ENCODE measurements at places on chromosomes 11 and 22.

DNA sequence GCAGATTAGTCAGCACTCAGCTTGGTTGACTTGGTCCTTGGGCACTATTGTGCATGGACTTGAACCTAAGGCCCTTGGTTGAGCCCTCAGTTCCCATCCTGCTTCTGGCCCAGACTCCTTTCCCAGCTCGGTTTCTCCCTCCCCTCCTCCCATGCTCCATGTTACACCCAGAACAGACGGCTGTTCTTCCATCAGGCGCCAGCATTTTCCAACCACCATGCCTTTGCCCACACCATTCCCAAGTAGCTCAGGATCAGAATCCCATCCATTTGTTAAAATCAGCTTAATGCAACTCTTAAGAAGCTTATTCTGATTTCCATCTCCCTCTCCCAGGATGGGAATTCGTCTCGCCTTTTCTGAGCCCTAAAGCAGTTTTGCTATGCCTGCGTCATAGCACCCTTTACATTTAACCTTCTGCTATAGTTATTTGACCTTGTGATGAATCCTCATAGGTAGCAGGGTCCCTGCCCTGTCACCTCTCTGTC lies 110.7 kb downstream of the MICAL2 start:
- no peak for DNase-seq

GRCh38 chr11:85182441-85183387 lies 444.4 kb downstream of the DLG2 start:
- no peak for DNase-seq

GRCh38 chr11:45267652-45268299 lies 18.4 kb downstream of the SYT13 start:
- no peak for DNase-seq

DNA sequence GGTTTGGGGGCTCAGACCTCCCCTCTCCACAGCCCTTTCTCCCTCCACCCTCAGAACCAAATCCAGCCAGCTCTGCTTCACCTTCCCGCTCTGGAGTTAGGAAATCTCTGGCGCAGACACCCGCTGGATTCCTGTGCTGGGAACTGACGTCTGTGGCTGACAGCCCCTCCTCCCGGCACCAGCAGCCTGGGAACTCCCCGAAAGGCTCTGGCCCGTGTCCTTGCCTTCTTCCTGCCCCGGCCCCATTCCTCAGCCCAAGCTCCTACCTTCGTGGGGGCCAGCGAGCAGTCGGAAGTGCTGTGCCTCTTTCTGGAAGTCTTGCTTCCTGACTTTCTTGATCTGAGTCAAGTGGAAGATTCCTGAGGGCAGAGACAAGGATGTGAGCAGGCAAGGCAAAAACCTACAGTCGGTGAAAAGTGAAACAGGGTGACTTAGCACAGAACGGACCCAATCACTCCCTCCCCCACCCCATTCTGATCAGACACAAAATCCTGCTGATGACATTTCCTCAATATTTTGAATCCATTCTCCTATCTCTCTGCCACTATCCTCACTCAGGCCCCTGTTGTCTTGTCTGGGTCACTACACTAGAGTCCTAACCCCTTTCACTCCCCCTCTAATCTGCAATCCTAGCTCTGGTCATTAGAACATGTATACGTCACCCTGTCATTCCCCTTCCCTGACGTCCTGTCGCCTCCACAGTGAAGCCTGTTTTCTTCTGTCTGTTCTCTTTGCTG lies 34.1 kb downstream of the CHRDL2 start:
- no peak for DNase-seq

GRCh38 chr11:77073328-77074001 lies 6.7 kb downstream of the CAPN5 start:
- no peak for DNase-seq

Measured in stimulated activated CD8-positive, alpha-beta memory T cell treated with anti-CD3 and anti-CD28 coated beads, Interleukin-4, amount 100 ng/mL, for 1 hour (primary cell).